ENCODE measurements at places on chromosomes 4 and X. TPM values are rescaled to one million over a fixed set of nuclear protein-coding genes. Genes with fewer than 3 reads are reported as not detected.

FABP2 gene
- not detected for total RNA-seq

SLC6A8 gene
- 21.5 TPM for total RNA-seq

DDX53 gene
- not detected for total RNA-seq

SPANXN2 gene
- not detected for total RNA-seq

RAB9B gene
- total RNA-seq, result 3.3 TPM

FAT4 gene
- total RNA-seq, result 18.1 TPM

CT47B1 gene
- total RNA-seq, result not detected

AFM gene
- total RNA-seq, result not detected

RNF212 gene
- 8.8 TPM for total RNA-seq

NAP1L5 gene
- 8.8 TPM for total RNA-seq

VSIG4 gene
- 13.7 TPM for total RNA-seq

CLDN2 gene
- 0.28 TPM for total RNA-seq

ADH4 gene
- total RNA-seq, result 0.68 TPM
